ENCODE measurements at places on chromosomes 1 and 21. TPM values are rescaled to one million over a fixed set of nuclear protein-coding genes. Genes with fewer than 3 reads are reported as not detected.

INSRR gene
- not detected for total RNA-seq

PLA2G4A gene
- not detected for total RNA-seq

PLEKHN1 gene
- total RNA-seq, result 1.4 TPM

S100A13 gene
- 17.6 TPM for total RNA-seq

PLEKHA6 gene
- 0.61 TPM for total RNA-seq

SDF4 gene
- total RNA-seq, result 97.9 TPM

HAO2 gene
- total RNA-seq, result not detected

DNA sequence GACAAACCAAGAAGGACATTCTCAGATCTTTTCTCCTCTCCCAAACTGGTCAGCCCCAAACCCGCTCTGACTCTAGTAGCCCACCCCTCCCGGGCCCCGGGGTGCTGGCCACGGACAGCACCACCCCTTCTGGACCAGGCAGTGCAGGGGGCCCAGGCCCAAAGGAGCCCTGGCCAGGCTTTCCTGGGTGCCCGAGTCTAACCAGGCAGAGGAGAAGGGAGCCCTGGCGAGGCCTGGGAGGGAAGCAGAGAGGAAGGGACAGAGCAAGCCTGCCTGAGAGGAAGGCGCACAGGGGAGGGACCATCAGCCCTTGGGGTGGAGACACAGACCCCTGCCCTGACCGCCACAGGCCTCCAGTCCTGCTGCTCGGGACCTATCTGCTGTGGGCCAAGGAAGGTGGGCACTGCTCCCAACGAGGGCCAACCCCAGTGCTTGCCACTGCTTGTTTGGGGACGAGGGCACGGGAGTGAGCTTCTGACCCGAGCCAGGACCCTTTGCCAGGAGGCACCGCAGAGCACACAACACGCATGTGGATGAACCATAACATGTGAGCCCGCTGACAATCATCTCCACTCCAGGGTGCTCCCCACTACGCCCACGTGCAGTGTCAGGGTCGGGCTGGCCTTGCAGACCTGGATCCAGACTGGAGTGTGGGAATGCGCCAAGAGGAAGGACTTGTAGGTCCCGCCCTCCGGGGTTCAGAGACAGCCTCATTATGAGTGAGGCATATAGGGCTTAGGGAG is 57.6 kb downstream of the KCNAB2 start:
- no peaks in the 10 kb centered on the region for H3K4me1 ChIP-seq
- H3K27ac ChIP-seq, result no peak overlapping the region
- DNase-seq, result no peak
- no peak overlapping the region for H3K4me3 ChIP-seq

DNA sequence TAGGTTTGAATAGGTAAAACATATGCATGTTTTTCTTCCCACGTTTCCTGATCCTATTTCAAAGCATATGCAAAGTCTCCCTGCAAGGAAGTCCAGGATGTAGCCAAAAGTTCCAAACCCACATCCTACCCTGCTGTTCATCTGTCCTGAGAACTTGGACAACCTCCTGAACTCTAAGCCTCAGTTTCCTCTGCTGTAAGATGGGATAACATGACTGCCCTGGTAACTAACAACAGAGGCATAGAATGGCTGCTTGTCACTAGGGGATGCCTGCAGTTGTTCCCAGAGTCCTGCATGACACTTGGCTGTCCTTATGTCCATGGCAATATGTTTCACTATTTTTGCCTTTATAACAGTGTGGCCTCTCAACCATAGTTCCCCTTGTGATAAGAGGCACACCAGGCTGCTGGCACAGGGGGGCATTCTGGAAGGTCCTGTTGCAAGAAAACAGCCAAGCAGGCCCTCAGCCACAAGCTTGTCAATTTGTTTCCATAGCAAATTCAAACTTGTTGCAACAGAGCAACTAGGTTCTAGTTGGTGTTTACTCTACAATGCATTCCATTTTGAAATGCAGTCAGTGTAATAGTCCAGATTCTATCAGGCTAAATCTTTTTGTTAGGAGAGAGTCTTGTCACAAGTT is 1.5 kb upstream of the HDGF start:
- H3K4me3 ChIP-seq, result peak overlapping the region; percentile 93
- DNase-seq, result no peak
- H3K27ac ChIP-seq, result peak overlapping the region; percentile 67
- peaks cover 4% of the 10 kb centered on the region for H3K36me3 ChIP-seq
- H3K4me1 ChIP-seq, result peaks cover 53% of the 10 kb centered on the region

- no peaks in the 10 kb centered on the region for H3K36me3 ChIP-seq
- H3K4me1 ChIP-seq, result no peaks in the 10 kb centered on the region
- DNase-seq, result no peak
- no peak overlapping the region for H3K4me3 ChIP-seq
Measured at GRCh38 chr1:16720351-16721223, 19.7 kb upstream of the RNU1-4 start.

GRCh38 chr1:6727535-6727934 is 25.9 kb upstream of the DNAJC11 start:
- no peak overlapping the region for H3K4me3 ChIP-seq
- H3K27me3 ChIP-seq, result peaks cover 3% of the 10 kb centered on the region
- no peak overlapping the region for H3K27ac ChIP-seq
- H3K36me3 ChIP-seq, result no peaks in the 10 kb centered on the region

- no peak overlapping the region for H3K27ac ChIP-seq
- no peak for DNase-seq
- H3K4me1 ChIP-seq, result peaks cover 21% of the 10 kb centered on the region
- peaks cover 50% of the 10 kb centered on the region for H3K36me3 ChIP-seq
Measured at GRCh38 chr1:36273024-36273423, 33.1 kb upstream of the SH3D21 start.

GRCh38 chr21:41898998-41899397 is 19.9 kb upstream of the PRDM15 start:
- peaks cover 11% of the 10 kb centered on the region for H3K4me1 ChIP-seq
- H3K27ac ChIP-seq, result no peak overlapping the region
- peaks cover 45% of the 10 kb centered on the region for H3K36me3 ChIP-seq

GRCh38 chr1:26097696-26098095 is 13.9 kb upstream of the PDIK1L start:
- no peaks in the 10 kb centered on the region for H3K4me1 ChIP-seq
- H3K27me3 ChIP-seq, result peaks cover 9% of the 10 kb centered on the region
- no peak overlapping the region for H3K4me3 ChIP-seq
- no peaks in the 10 kb centered on the region for H3K36me3 ChIP-seq
- DNase-seq, result no peak

DNA sequence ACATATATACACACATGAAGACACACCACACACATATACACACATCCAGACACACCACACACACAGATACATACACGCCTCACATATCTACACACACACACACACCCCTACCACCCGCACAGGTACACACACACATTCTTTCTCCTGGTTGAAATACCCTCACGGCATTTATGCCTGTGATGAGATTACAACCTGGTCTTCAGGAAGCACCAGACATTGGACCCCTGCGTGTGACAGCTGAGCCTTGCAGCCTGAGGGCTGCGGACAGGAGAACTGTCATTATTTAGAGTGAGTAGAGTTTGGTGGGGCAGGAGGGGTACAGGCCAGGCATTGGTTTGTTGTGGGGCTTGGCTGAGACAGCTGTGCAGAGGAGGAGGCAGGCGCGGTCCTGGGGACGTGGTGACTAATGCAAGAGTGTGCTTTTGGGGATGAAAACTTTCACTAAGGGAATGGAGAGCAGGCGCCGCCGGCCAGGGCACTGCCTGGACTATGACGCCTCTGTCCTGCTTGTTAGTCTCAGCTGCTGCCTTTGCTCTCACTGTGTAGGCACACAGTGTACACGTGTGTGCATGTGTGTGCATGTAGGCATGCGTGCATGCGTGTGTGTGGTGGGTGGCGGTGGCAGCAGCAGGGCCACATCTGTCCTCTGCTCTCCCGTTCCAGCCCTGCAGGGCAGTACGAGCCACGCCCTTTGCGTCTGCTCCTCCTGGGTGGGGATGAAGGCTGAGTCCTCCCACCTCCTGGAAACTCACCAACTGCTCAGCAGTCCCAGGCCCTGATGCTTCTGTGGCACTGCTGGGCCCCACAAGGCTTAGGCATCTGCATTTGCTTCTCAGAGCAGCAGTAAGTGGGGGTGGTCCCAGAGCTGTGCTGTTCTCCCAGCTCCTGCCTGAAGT is 57.6 kb downstream of the SPSB1 start:
- H3K27ac ChIP-seq, result no peak overlapping the region
- no peak overlapping the region for H3K4me3 ChIP-seq
- peaks cover 2% of the 10 kb centered on the region for H3K36me3 ChIP-seq
- no peaks in the 10 kb centered on the region for H3K27me3 ChIP-seq
- H3K4me1 ChIP-seq, result peaks cover 4% of the 10 kb centered on the region
- no peak for DNase-seq

- H3K36me3 ChIP-seq, result peaks cover 57% of the 10 kb centered on the region
- no peaks in the 10 kb centered on the region for H3K27me3 ChIP-seq
- DNase-seq, result no peak
- H3K27ac ChIP-seq, result peak overlapping the region; percentile 98
- peaks cover 48% of the 10 kb centered on the region for H3K4me1 ChIP-seq
- H3K4me3 ChIP-seq, result peak overlapping the region; percentile 100
Measured at GRCh38 chr1:52056937-52057231, 789 bp downstream of the BTF3L4 start.

- no peak for DNase-seq
- no peak overlapping the region for H3K27ac ChIP-seq
- no peak overlapping the region for H3K4me3 ChIP-seq
- H3K27me3 ChIP-seq, result no peaks in the 10 kb centered on the region
Measured at GRCh38 chr1:11299225-11299574, 26.2 kb downstream of the UBIAD1 start.

DNA sequence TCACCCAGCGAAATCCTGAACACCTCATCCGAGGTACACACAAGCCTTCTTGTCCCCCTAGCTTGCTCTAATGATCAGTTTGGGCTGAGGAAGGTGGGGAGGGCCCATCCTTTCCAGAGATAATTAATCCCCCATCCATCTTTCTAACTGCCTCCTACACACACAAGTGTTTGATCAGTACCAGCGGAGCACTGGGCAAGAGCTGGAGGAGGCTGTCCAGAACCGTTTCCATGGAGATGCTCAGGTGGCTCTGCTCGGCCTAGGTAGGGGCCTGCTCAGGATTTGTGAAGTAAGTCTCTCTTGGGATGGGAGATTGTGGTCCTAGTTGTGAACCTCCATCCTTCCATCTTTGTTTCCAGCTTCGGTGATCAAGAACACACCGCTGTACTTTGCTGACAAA is 5.8 kb downstream of the ANXA9 start:
- no peaks in the 10 kb centered on the region for H3K27me3 ChIP-seq
- no peaks in the 10 kb centered on the region for H3K4me1 ChIP-seq
- no peak for DNase-seq
- no peak overlapping the region for H3K27ac ChIP-seq
- H3K36me3 ChIP-seq, result no peaks in the 10 kb centered on the region

DNA sequence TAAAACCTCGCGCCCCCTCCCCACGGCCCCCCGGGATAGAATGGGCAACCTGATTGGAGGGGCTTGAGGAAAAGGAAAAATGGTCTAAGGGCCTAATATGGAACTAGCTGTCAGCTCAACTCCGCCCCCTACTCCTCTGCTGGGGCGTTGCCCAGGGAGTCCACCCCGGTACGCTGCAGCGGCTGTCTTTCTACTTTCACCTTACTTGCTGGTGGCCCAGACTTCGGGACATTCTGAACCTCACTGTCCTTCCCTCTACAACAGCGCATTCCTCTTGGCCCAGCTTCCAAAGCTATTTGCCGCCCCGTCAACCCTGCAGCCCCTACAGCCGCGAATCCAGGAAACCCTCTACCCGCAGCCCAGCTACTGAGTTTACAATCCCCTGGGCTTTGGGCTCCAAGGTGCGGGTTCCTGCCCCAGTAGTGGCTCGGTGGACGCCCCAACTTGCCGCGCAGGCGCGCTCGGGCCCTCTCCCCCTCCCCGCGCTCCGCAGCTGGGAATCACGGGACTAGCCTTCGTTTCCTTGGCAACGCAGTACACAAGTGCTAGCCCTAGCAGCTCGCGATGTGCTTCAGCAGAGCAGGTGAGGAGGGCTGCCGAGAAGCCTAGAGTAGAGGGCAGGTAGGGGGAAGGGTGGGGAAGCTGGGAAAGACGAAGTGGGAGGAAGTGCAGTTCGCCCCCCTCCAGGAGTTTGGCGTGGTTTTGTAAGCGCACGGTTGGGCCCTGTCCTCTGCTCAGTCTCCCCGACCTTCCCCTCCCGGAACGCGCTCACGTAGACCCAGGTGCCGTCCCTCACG is 55.6 kb downstream of the CHIA start:
- H3K36me3 ChIP-seq, result peaks cover 2% of the 10 kb centered on the region
- H3K4me1 ChIP-seq, result peaks cover 13% of the 10 kb centered on the region
- H3K4me3 ChIP-seq, result peak overlapping the region; percentile 93
- peak overlapping the region; percentile 85 for H3K27ac ChIP-seq
- H3K27me3 ChIP-seq, result no peaks in the 10 kb centered on the region

GRCh38 chr1:17795081-17795809 is 40.1 kb downstream of the ACTL8 start:
- H3K27me3 ChIP-seq, result peaks cover 15% of the 10 kb centered on the region
- H3K36me3 ChIP-seq, result no peaks in the 10 kb centered on the region
- H3K4me3 ChIP-seq, result no peak overlapping the region
- DNase-seq, result no peak
- H3K27ac ChIP-seq, result no peak overlapping the region

DNA sequence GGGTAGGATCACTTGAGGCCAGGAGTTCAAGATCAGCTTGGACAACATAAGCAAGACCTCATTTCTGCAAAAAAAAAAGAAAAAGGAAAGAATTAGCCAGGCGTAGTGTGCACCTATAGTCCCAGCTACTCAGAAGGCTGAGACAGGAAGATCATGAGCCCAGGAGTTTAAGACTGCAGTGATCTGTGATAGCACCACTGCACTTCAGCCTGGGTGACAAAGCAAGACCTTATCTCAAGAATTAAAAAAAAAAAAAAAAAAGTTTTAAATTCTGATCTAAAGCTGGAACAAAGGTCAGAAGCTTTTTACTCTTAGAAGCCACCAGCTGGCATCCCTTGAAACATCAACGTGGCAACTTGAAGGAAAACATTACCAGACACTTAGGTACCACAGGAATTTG is 45.3 kb downstream of the HENMT1 start:
- no peak for DNase-seq
- no peaks in the 10 kb centered on the region for H3K27me3 ChIP-seq
- H3K4me3 ChIP-seq, result no peak overlapping the region
- H3K4me1 ChIP-seq, result no peaks in the 10 kb centered on the region

GRCh38 chr1:225388372-225388771 is 39.5 kb downstream of the LBR start:
- H3K27ac ChIP-seq, result no peak overlapping the region
- no peak for DNase-seq
- H3K4me3 ChIP-seq, result no peak overlapping the region
- no peaks in the 10 kb centered on the region for H3K27me3 ChIP-seq
- no peaks in the 10 kb centered on the region for H3K36me3 ChIP-seq

GRCh38 chr1:206469933-206470691 is at the start of gene IKBKE:
IKBKE (plus strand) TSS chr1:206470476; CDS start chr1:206473228, 2,752 bp downstream.
- H3K27me3 ChIP-seq, result no peaks in the 10 kb centered on the region
- peaks cover 28% of the 10 kb centered on the region for H3K36me3 ChIP-seq
- H3K4me1 ChIP-seq, result peaks cover 73% of the 10 kb centered on the region
- DNase-seq, result peak; percentile 45
- H3K4me3 ChIP-seq, result peak within 1 kb of the TSS; percentile 90

All from activated B cell treated with CpG ODN at 0.5 μM for 24 hours (primary cell).